Cardiac septum (tissue), 1 donor: ENCODE measurements at places on chromosomes 3 and 15. TPM values are rescaled to one million over a fixed set of nuclear protein-coding genes. Genes with fewer than 3 reads are reported as not detected.

Gene USP50
- total RNA-seq = 1.5 TPM

Gene SKIL
- 37.3 TPM for total RNA-seq

Gene CDHR4
- not detected for total RNA-seq

Gene IL17RD
- total RNA-seq = 4.3 TPM
